ENCODE measurements at places on chromosomes 1 and 21.

DNA sequence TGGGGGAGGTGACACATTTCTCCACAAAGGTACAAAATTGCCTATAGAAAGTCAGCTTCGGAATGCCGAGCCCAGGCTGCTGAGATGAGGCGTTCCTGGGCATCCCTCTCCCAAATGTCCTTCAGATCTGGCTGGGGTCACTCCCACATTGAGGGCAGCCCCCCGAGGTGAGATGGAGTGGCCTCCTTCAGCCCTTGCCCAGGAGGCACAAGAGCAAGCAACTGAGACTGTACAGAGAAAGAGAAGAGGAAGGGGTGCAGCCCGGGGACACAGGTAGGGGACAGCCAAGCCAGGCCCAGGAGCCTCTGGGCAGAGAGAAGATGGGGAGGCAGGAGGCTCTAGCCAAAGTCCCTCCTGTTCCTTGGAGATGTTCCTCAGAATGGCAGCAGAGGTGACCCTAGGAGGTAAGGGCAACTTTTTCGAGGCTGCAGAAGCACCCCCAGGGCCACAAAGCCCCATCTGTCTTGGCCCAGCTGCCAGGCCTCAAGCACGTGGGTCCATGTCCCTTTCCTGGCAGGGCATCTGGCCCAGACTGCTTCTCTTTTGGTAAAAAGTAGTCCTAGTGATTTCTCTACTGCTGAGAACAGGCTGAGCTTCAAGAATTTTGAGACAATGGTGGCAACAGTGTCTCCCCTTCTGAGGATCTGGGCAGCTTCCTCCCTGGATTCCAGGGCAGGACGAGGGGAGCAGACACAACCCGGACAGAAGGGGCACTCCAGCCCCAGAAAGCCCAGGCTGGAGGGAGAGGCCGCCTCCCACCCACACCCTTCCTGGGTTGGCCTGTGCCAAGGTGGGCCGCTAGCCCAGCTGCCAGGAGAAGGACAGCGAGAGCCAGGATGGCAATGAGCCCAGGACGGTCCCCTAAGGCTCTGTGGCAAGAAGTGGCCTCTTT lies 68.0 kb downstream of the LRRN2 start:
- no peak for DNase-seq

DNA sequence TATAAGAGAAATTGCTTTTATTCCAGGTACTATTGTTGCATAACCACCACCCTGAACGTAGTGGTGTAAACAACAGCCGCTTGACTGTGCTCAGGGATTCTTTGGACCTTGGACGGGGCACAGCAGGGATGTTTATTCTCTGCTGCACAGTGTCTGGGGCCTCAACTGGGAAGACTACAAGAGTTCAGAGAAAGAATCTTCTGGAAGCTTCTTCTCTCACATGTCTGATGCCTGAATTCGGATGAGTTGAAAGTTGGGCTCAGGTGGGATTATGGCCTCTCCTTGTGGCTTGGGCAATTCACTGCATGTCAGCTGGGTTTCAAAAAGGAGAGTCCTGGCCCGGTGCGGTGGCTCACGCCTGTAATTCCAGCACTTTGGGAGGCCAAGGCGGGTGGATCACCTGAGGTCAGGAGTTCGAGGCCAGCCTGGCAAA lies 19.0 kb upstream of the SSBP3 start:
- DNase-seq, result no peak

- no peak for DNase-seq
Measured at GRCh38 chr1:165235155-165235776, 121.2 kb downstream of the LMX1A start.

- DNase-seq, result no peak
Measured at GRCh38 chr1:219201656-219202055, 28.0 kb downstream of the LYPLAL1 start.
